ENCODE measurements at places on chromosomes 1 and 21. TPM values are rescaled to one million over a fixed set of nuclear protein-coding genes. Genes with fewer than 3 reads are reported as not detected.

DNA sequence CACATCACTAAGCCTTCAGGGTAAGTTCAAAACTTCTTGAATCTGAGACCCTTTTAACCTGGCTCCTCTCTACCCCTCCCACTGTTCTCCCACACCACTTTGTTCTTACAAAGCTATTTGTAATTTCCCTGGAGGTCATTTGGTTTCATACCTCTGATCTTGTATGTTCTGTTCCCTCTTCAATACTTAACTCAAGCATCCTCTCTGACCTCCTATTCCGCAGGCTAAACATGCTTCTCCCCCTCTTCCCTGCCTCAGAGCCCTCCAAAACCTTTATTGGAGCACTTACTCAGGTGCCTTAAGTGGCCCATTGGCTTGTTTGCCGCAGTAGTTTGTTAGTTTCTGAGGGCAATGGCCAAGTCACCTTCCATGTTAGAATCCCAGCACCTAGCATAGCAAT is 54.8 kb downstream of the SSX2IP start:
- DNase-seq, result no peak
- no peaks in the 10 kb centered on the region for H3K27me3 ChIP-seq
- no peak overlapping the region for H3K4me3 ChIP-seq

DNA sequence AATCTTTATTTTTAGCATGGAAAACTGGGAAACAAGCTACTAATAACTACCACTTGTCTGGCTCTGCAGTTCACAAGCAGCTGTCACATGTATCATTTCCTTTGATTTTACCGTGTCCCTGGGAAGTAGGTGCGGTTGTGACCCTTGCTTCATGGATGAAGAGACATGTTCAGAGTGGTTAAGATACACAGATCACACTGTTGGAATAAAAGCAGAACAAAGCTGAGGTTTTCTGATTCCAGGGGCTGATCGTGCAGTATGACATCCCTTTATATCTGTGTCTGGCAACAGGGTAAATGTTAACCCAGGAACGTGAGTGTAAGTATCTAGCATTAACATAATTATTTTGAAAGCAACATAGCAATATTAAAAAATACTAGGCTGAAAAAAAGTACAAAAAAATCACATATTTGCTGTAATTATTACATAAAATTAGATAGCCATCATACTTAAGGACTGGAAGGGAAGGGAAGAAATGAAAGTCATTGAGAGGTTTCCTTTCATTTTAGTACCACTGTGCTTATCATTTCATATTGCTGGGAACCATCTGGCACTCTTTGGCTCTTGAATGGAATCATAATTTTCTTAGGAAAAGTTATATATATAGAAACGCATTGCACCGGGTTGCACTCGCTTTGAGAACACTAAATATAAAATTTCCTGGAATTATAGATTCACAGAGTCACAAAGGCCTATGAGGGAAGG is 62.8 kb upstream of the PAXBP1 start:
- no peaks in the 10 kb centered on the region for H3K36me3 ChIP-seq
- H3K27ac ChIP-seq, result no peak overlapping the region
- DNase-seq, result no peak
- H3K27me3 ChIP-seq, result no peaks in the 10 kb centered on the region
- H3K4me1 ChIP-seq, result no peaks in the 10 kb centered on the region

DNA sequence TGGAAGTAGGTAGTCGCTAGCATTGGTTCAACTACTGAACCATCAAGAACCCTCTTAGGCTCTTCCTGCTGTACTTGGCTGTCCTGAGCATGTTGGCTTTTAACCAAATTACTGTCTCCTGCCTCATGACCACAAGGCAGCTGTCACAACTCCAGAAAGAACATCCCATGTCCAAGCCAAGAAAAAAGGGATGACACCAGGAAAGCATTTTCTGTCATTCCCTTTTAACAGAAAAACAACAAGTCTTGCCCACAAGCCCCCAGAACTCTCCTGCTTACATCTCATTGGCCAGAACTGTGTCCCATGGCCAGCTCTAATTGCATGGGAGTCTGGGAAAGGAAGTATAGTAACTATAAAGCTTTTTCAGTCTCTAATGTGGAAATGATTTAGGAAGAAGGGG is 2.4 kb upstream of the RNU5D-1 start:
- H3K36me3 ChIP-seq, result no peaks in the 10 kb centered on the region
- DNase-seq, result peak; percentile 72
- H3K27ac ChIP-seq, result peak overlapping the region; percentile 81
- H3K4me3 ChIP-seq, result no peak overlapping the region
- H3K27me3 ChIP-seq, result no peaks in the 10 kb centered on the region

- H3K36me3 ChIP-seq, result no peaks in the 10 kb centered on the region
- DNase-seq, result no peak
- H3K27me3 ChIP-seq, result no peaks in the 10 kb centered on the region
- H3K4me1 ChIP-seq, result peaks cover 8% of the 10 kb centered on the region
- H3K4me3 ChIP-seq, result no peak overlapping the region
These were observed 455.5 kb upstream of the ADAMTS5 start for GRCh38 chr21:27422435-27422834.

Gene INAVA
- not detected for total RNA-seq
